ENCODE measurements at places on chromosomes 7 and 10. TPM values are rescaled to one million over a fixed set of nuclear protein-coding genes. Genes with fewer than 3 reads are reported as not detected.
A peak's percentile ranks its signal among the peaks of the same experiment; 100 is the strongest.

Gene ZNF853
- 19.1 TPM for total RNA-seq

Gene ASB15
- not detected for total RNA-seq

Gene UTF1
- total RNA-seq = not detected

Gene TEX36
- total RNA-seq = not detected

Gene METTL27
- total RNA-seq = 0.93 TPM

Gene GPR15LG
- not detected for total RNA-seq

Gene CYP2C8
- not detected for total RNA-seq

Gene TMEM213
- total RNA-seq = not detected

Gene ANXA8
- 0.47 TPM for total RNA-seq

Gene H2BK1
- total RNA-seq = not detected

Gene SEPHS1
- total RNA-seq = 47.0 TPM

- ATAC-seq = no peak
Observed at GRCh38 chr10:119274519-119275045, 67.2 kb downstream of the GRK5 start.

- ATAC-seq = peak; percentile 22
Observed at GRCh38 chr10:79243181-79244067, 103.8 kb upstream of the PPIF start.

GRCh38 chr7:151941009-151941408 lies 15.2 kb upstream of the GALNTL5 start:
- ATAC-seq = no peak

GRCh38 chr10:74021248-74022055 lies 23.5 kb downstream of the VCL start:
- ATAC-seq = no peak

DNA sequence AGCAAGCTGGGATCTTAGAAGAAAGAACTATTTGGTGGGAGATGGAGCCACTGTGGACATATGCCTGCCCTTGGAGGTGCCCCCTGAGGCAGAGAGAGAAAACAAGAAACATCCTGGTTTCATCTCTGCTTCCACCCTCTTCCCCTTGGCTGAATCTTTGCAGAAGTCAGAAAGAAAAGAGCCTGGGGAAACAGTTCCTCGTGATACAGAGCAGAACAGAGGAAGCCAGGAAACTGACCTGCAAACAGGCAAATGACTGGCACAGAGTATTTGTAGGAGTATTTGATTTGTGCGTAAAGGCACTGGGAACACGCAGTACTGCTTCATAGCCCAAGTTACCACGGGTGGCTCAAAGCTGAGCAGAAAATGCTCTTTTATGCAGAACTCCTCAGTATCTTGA lies 7.0 kb upstream of the KEL start:
- no peak for ATAC-seq

DNA sequence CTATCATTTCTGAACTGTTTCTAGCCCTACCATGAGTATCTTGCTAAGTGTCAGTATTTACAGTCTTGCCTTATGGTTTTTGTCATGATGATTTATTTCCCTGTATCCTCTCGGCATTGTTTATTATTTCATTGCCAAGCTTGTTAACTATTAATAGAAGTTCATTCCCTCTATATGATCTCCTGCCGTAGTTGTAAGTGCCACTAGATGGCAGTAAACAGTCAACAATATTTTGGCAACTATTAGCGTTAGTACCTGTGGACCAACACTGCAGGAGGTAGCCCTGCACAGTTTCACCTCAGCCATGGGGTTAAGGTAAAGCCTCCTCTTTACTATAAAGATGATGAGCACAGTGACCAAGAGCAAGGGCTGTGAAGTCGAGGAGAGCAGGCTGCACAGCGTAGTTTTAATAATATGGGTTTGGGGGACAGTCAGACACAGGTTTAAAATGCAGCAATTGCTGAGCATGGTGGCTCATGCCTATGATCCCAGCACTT lies 26.1 kb upstream of the CCNJ start:
- peak; percentile 46 for ATAC-seq

DNA sequence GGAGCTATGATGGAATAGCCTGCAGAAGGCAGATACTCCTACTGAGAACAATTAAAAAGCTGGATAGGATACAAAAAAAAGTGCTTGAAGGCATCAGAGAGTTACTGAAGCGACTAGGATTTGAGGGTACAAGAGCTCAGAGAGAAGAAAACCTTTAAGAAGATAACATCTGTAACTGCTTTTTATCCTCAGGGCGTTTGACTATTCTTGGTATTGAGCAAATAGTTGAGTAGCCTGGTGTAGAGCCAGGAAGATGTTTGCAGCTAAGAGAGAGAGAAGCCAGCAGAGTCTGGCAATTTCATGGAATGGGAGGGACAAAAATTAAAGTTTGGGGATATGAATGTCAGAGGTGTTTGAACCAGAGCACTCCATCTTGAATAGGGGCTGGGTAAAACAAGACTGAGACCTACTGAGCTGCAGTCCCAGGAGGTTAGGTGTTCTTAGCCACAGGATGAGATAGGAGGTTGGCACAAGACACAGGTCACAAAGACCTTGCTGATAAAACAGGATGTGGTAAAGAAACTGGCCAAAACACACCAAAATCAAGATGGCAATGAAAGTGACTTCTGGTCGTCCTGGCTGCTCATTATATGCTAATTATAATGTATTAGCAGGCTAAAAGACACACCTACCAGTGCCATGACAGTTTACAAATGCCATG lies 428.8 kb downstream of the SH2D4B start:
- no peak for ATAC-seq

DNA sequence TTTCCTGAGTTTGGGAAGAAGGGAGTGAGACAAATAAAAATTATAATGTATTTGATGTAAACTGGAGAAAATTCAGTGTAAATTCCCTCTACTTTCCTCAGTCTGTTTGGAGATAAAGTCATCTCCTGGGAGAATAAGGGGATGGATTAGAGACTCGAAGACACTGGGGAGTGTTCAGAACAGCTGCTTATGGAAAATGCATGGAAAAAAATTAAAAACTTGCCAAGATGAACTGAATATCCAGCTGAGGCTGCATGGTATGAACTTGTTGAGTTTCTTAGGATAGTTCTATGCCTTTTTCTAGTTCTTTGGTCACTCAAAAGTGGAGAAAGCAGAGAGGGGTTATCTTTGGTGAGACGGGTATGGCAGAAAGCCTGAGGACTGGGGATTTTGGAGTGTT lies 210.5 kb downstream of the BICC1 start:
- ATAC-seq = no peak

DNA sequence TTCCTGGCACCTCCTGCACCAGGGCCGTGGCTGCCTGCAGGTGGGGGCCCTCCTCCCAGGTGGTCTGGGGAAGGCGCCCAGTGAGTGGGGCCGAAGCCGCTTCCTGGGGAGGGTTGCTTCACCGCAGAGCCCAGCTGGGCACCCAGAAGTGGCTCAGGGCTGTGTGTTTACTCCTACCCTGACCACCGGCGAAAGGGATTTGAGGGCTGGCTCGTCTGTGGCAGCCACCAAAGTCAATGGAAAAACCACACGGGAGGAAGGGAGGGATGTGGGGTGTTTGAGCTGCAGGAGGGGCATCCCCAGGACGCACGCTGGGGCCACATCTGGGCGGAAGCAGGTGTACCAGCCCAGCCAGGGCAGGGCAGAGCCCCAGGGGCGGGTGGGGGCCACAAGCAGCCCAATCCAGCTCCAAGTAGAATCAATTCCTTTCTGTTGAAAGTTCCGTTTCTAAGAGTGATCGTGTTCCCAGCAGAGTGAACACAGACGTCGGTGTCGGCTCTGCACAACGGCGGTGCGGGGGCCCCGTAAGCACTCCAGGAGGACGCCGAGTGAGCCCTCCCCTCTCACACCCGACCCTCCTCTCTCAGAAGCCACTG lies 69.9 kb downstream of the FOXL3 start:
- ATAC-seq = no peak

DNA sequence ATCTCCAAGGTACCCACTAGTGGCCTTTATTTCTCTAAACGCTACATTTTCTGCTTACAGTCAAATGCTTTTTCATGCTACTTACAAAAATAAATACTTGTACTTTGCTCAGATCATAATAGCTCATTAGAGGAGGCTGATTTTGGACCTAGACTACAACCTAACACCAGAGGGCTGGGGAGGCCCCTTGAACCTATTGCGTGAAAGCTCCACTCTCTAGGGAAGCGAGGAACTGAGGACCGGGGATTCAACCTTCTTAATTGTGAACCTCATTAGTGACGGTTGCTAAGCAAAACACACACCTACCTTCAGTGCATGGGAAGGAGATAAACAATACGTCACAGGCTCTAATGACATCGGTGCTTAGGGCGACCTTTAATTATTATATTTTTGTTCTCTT lies 92.1 kb downstream of the EBF3 start:
- no peak for ATAC-seq

GRCh38 chr7:111112439-111112838 lies 21.5 kb downstream of the LRRN3 start:
- ATAC-seq = no peak

DNA sequence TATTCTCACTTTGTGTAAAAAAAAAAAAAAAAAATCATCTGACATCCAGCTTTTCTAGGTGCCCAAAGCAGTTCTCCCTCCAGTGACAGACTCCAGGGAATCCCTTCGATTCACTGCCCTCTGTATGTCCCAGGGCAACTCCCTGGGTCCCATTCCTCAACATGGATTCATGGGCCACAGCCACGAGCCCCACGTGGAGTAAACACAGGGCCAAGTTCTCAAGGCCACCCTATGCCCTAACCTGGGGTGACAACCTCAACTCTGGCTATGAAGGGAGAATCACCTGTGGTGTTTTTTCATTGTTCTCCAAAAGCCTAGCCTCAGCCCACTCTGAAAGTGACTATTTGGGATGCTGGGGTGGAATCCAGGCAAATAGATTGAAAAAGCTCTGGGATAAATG lies 3.4 kb downstream of the BNIP3 start:
- ATAC-seq = no peak

DNA sequence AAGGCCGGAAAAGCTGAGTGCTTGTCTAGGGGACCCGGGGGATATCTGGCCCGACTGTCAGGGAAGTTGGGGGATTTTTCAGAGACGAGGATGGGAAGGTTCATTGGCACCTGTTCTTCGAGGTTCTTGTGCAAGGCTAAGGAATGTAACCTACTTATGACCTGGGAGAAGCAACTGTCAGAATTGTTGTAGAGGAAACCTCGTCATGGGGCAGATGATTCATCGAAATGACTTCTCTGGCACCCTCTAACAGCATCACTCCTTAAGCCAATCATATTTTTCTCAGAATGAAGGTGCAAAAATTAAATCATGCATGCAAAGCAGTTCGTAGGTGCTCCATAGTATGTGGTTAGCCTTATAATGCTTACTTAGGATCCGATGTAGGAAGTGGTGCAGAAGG lies 58.6 kb downstream of the PLXDC2 start:
- no peak for ATAC-seq

GRCh38 chr7:40288827-40289226 lies 154.0 kb downstream of the SUGCT start:
- no peak for ATAC-seq

GRCh38 chr10:11406746-11407145 lies 204.7 kb downstream of the USP6NL start:
- no peak for ATAC-seq

GRCh38 chr7:33836797-33837355 lies 68.5 kb upstream of the BMPER start:
- ATAC-seq = no peak

DNA sequence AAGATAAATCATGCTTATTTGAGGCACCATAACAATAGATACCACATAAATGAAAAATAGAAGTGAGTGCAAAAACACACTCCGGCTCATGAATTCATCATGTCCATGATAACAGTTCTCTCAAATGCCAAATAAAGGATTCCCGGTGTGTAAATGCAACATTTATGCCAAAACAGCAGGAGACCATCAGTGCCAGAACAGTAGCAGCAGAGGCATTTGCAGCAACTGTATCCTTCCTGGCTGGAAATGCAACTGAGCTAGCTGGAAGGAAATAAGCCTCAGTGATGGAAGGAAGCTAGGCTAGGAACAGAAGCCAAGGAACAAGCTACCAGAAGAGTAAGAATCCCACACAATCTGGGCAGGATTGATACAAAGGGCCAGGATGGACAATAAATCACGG lies 79.9 kb upstream of the THSD7A start:
- ATAC-seq = no peak

- no peak for ATAC-seq
Observed at GRCh38 chr7:18338910-18339523, 156.5 kb upstream of the HDAC9 start.

DNA sequence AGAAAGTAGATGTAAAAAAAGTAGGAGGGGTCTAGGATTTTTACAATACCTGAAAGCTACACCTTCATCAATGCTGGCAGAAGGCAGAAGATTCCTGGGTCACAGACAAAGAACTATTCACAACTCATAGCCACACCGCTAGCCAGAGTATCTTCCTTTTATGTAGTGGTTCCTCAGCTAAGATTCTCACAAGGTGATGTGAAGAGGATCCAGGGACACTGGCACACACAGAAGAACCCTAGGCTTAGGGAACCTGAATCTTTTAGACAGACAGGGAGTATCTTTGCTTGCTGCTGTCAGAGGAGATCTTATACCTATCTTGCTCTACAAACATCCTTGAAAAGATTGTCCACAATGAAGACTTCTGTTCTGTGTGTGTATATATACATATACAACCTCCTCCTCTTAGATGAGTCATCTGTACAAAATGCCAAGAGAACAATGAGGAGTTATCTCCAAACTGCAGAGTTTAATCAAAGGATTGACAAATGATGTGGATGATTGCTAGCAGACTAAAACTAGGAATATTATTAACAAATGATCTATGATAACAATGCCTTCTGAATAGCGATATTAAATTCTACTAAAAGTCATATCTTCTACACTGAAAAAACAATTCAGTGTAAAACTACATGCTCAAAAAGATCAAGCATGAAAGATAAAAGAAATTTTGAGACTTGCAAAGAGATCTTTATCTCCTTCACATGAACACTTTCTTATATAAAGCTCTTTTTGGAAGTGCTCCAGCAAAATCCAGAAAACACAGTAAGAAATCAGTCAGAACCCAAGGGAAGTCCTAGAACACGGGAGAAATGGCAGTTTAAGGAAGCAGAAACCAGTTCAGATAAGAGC lies 409.3 kb downstream of the PARD3 start:
- ATAC-seq = no peak

DNA sequence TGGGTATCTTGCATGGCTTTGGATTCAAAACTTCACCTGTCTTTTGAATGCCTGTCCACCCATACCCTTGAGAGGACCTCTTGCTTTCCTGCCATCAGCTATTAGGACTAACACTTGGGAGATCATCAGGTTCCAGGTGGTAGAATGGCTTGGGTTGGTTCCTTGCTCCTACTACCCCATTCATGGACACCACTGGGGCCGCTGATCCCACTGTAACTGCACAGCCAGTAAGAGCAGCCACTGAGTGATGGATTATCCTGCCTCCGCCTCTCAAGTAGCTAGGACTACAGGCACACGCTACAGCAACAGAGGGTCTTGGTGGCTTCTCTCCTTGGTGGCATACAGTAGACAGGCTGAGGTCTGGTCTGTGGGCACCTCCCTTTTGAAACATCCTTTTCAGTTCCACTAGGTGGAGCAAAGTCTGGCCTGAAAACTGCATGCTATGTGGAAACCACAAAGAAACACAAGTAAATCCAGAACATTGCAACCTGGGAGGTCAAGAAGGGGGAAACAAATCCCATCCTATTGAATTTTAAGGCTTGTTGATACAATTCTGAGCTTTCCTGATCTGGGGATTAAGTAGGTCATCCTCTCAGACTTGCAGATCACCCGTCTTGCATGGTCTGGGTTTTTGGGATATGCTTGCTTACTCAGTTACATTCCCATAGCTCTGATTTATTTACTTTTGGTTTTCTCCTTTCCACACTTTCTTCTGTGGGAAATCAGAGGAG lies 9.4 kb downstream of the WBP1L start:
- peak; percentile 71 for ATAC-seq
